Liver (tissue), 10 donors: ENCODE measurements at places on chromosomes 5 and 9. TPM values are rescaled to one million over a fixed set of nuclear protein-coding genes. Genes with fewer than 3 reads are reported as not detected.
A peak's percentile ranks its signal among the peaks of the same experiment; 100 is the strongest.

DNA sequence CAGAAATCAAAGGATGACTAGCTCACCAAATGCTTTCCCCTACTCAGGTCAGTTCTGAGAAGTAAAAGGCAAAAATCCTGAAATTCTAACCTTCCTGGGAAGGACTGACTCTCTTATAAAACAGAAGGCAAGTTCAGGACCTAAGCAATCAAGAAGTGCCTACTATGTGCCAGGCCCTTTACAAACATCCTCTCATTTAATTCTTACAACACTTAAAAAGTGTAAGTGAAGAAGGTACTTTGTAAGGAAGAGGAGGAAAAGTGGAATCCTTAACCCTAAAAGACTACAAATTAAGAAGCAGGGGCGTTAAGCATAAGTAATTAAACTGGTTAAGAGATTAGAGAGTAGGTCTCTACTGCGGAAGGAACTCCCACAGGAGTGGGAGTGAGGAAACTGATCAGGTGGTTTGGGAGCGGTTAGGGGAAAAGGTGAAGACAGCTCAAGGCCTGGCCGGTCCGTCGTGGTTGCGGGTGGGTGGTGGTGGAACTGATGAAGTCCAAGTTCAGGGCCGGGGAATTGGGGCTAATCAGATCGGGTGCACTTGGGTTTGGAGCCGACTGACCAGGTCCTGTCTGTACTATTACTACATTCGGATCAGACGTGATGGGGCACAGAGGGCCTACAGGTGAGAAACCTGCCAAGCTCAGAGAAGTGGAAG is 839 bp downstream of the MED27 start:
- H3K27me3 ChIP-seq: no peaks in the 10 kb centered on the region
- no peak for DNase-seq
- H3K4me1 ChIP-seq: peaks cover 17% of the 10 kb centered on the region
- peaks cover 7% of the 10 kb centered on the region for H3K36me3 ChIP-seq
- peak overlapping the region; percentile 83 for H3K4me3 ChIP-seq
- no peak overlapping the region for H3K27ac ChIP-seq

- H3K4me1 ChIP-seq: no peaks in the 10 kb centered on the region
- DNase-seq: no peak
- no peaks in the 10 kb centered on the region for H3K27me3 ChIP-seq
- H3K36me3 ChIP-seq: no peaks in the 10 kb centered on the region
Observed at GRCh38 chr9:19677924-19678323, 110.9 kb downstream of the SLC24A2 start.

GRCh38 chr5:163564321-163564938 is 59.0 kb downstream of the MAT2B start:
- no peak overlapping the region for H3K4me3 ChIP-seq
- no peaks in the 10 kb centered on the region for H3K36me3 ChIP-seq
- no peak overlapping the region for H3K27ac ChIP-seq
- no peaks in the 10 kb centered on the region for H3K27me3 ChIP-seq
- peak; percentile 67 for DNase-seq

- no peak overlapping the region for H3K27ac ChIP-seq
- DNase-seq: no peak
- peaks cover 7% of the 10 kb centered on the region for H3K4me1 ChIP-seq
- H3K36me3 ChIP-seq: no peaks in the 10 kb centered on the region
Observed at GRCh38 chr5:172426086-172426485, 28.2 kb downstream of the SH3PXD2B start.

DNA sequence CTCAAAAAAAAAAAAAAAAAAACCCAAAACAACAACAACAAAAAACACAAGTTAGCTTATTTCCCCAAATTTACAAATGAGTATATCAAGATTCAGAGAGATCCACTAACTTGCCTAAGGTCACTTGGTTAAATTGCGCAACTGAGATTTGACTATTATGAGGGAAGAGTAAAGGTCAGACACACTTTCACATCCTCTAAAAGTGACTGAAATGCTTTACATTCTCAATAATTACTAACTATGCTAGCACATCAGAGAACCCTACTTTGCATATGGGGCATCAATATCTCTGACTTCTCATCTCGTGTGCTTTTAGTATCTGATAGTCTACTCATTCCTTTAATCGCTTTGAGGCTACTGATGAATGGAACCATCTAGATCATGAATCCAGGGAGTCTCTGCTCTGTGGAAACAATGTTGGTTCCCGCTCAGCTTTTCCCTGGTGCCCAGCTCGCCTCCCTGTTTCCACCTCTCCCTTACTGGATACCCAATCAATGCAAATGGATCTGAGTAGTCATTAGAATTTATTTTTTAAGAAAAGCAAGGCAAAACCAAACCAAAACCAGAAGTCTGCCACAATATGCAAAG is 182.1 kb upstream of the TRIM32 start:
- no peaks in the 10 kb centered on the region for H3K27me3 ChIP-seq
- DNase-seq: no peak
- H3K36me3 ChIP-seq: no peaks in the 10 kb centered on the region
- H3K4me1 ChIP-seq: peaks cover 6% of the 10 kb centered on the region
- no peak overlapping the region for H3K27ac ChIP-seq

- H3K4me1 ChIP-seq: no peaks in the 10 kb centered on the region
- H3K27me3 ChIP-seq: no peaks in the 10 kb centered on the region
- no peak for DNase-seq
Observed at GRCh38 chr9:18250053-18250452, 223.9 kb upstream of the ADAMTSL1 start.

- H3K36me3 ChIP-seq: no peaks in the 10 kb centered on the region
- H3K4me1 ChIP-seq: peaks cover 11% of the 10 kb centered on the region
- H3K4me3 ChIP-seq: peak overlapping the region; percentile 80
- H3K27me3 ChIP-seq: no peaks in the 10 kb centered on the region
- no peak for DNase-seq
Observed at GRCh38 chr5:169583101-169583423, 511 bp upstream of the SPDL1 start.

- no peak overlapping the region for H3K4me3 ChIP-seq
- H3K27ac ChIP-seq: no peak overlapping the region
- DNase-seq: no peak
- no peaks in the 10 kb centered on the region for H3K36me3 ChIP-seq
- peaks cover 3% of the 10 kb centered on the region for H3K4me1 ChIP-seq
- no peaks in the 10 kb centered on the region for H3K27me3 ChIP-seq
Observed at GRCh38 chr9:72871685-72872084, 81.2 kb downstream of the ALDH1A1 start.

DNA sequence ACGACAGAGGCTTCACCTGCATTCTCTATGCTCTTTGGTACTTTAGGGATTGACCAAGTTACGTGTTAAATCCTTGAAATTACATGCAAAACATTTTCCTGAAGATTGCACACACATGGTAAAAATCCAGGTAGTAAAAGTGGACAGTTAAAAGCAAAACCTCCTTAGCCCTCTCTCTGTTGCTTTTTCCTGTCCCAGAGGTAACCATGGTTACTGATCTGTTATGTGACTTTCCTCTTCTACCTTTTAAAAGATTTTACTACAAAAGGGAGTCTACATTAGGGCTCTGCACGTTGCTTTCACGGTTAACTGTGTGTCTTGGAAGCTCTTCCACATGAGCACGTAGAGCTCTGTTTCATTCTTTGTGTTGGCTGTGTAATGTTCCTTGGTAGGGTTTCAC is 97.0 kb downstream of the PPARGC1B start:
- no peaks in the 10 kb centered on the region for H3K27me3 ChIP-seq
- no peak overlapping the region for H3K27ac ChIP-seq
- peaks cover 1% of the 10 kb centered on the region for H3K36me3 ChIP-seq
- no peak for DNase-seq

GRCh38 chr5:42950456-42951292 is 89.4 kb downstream of the ANXA2R start:
- H3K4me1 ChIP-seq: peaks cover 10% of the 10 kb centered on the region
- H3K27me3 ChIP-seq: peaks cover 4% of the 10 kb centered on the region
- H3K4me3 ChIP-seq: no peak overlapping the region
- H3K27ac ChIP-seq: peak overlapping the region; percentile 84
- peak; percentile 57 for DNase-seq

- no peak overlapping the region for H3K27ac ChIP-seq
- no peaks in the 10 kb centered on the region for H3K36me3 ChIP-seq
- H3K4me1 ChIP-seq: peaks cover 2% of the 10 kb centered on the region
- DNase-seq: no peak
- no peaks in the 10 kb centered on the region for H3K27me3 ChIP-seq
- no peak overlapping the region for H3K4me3 ChIP-seq
Observed at GRCh38 chr5:143219696-143220095, 183.8 kb downstream of the NR3C1 start.

DNA sequence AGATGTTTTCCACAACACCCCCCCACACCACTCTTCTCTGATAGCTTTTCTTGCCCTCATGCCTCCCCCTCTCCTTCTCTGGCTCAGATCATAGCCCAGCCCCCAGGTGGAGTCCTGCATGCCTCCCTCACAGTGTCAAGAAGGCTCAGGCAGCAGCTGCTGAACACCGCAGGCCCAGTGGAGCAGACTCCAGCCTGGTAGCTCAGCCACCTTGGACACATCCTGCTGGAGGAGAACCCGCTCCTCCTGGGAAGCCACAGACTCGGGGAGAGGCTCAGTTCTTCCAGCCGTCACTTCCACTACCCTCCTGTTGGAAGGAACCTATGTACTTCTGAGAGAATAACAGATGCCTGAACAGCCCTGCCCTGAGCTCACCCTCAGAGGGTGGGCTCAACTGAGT is 143.4 kb downstream of the SPOCK1 start:
- no peaks in the 10 kb centered on the region for H3K4me1 ChIP-seq
- no peak overlapping the region for H3K4me3 ChIP-seq
- no peaks in the 10 kb centered on the region for H3K36me3 ChIP-seq
- no peaks in the 10 kb centered on the region for H3K27me3 ChIP-seq
- no peak overlapping the region for H3K27ac ChIP-seq

- no peaks in the 10 kb centered on the region for H3K4me1 ChIP-seq
- H3K27me3 ChIP-seq: no peaks in the 10 kb centered on the region
- no peak overlapping the region for H3K27ac ChIP-seq
Observed at GRCh38 chr5:88727705-88728313, 155.2 kb downstream of the MEF2C start.

- no peaks in the 10 kb centered on the region for H3K4me1 ChIP-seq
- no peak for DNase-seq
- no peaks in the 10 kb centered on the region for H3K36me3 ChIP-seq
- H3K4me3 ChIP-seq: no peak overlapping the region
Observed at GRCh38 chr5:128641861-128642260, 103.8 kb upstream of the FBN2 start.

DNA sequence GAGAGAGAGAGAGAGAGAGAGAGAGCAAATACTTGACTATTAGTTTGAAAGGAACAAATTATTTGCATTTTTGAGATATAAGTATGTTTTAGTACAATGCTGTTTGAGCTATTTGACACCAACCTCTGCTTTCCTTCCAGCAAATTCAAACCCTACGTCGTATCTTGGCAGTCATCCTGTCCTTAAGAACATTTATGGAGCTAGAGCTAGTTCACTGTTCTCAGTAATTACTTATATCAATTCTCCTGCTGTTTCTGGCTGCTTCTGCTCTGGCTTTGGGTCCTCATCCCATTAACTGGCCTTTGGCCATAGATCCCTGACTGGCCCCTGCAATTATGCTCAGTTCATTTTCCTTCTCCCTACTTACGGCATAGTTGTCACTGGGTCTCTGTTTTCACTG is 19.9 kb upstream of the ERAP2 start:
- no peaks in the 10 kb centered on the region for H3K27me3 ChIP-seq
- H3K36me3 ChIP-seq: no peaks in the 10 kb centered on the region
- H3K27ac ChIP-seq: no peak overlapping the region
- no peak overlapping the region for H3K4me3 ChIP-seq

DNA sequence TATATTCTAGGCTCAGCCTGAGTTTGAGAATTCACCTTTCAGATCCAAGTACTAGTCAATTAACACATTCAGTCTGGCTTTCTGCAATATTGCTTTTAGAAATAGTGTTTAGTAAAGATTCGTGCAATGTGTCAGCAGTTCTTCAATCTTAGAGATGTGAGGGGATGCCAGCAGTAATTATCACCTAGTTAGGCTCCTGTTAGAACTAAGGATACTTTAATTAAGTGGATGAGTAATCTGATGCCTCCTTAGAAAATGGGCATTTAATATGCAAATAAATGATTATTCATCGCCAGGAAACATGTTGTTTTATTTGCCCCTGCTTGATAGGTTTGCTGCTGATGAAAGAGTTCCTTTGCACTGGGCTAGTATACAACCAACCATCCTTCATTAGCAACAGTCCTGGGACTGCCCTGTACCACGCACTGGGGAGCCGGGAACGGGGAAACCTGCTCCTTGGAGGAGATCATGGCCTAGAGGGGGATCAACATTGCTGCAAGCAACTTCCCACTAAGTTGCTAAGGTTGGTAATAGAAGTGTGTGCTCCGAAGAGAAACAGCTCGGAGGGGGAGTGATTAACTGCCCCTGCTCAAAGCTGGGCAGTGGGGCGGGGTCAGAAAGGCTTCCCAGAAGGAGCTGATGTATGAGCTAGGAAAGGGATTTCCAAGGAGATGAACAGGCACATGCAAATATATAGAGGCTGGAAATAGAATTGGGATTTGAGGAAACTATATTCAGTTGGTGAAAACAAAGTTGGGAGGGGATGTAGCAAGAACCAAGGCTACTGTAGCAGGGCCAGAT is 231.8 kb downstream of the DRD1 start:
- H3K27me3 ChIP-seq: no peaks in the 10 kb centered on the region
- DNase-seq: no peak
- H3K4me1 ChIP-seq: no peaks in the 10 kb centered on the region
- no peaks in the 10 kb centered on the region for H3K36me3 ChIP-seq

GRCh38 chr9:97779608-97780007 is 73.4 kb upstream of the FOXE1 start:
- no peaks in the 10 kb centered on the region for H3K36me3 ChIP-seq
- H3K27ac ChIP-seq: no peak overlapping the region
- no peak for DNase-seq
- H3K27me3 ChIP-seq: no peaks in the 10 kb centered on the region
- no peak overlapping the region for H3K4me3 ChIP-seq
- H3K4me1 ChIP-seq: no peaks in the 10 kb centered on the region

GRCh38 chr9:131769361-131769760 is 29.5 kb upstream of the RAPGEF1 start:
- no peak for DNase-seq
- H3K4me1 ChIP-seq: no peaks in the 10 kb centered on the region
- H3K36me3 ChIP-seq: no peaks in the 10 kb centered on the region
- H3K27me3 ChIP-seq: no peaks in the 10 kb centered on the region
- no peak overlapping the region for H3K4me3 ChIP-seq

OR13C2 gene
- total RNA-seq: not detected

C8G gene
- 25.1 TPM for total RNA-seq

CTSL gene
- total RNA-seq: 193 TPM

PHYHD1 gene
- total RNA-seq: 9.2 TPM

CDH6 gene
- total RNA-seq: 1.0 TPM

SPATA31A3 gene
- total RNA-seq: not detected

WASHC1 gene
- total RNA-seq: 4.6 TPM

MAMDC2 gene
- 4.4 TPM for total RNA-seq

ANKRD31 gene
- total RNA-seq: 0.05 TPM

PLK2 gene
- 34.9 TPM for total RNA-seq

SPIN1 gene
- total RNA-seq: 30.3 TPM

HAPLN1 gene
- total RNA-seq: 1.3 TPM
